ENCODE measurements at places on chromosomes 16 and 17. TPM values are rescaled to one million over a fixed set of nuclear protein-coding genes. Genes with fewer than 3 reads are reported as not detected.
A peak's percentile ranks its signal among the peaks of the same experiment; 100 is the strongest.

DNA sequence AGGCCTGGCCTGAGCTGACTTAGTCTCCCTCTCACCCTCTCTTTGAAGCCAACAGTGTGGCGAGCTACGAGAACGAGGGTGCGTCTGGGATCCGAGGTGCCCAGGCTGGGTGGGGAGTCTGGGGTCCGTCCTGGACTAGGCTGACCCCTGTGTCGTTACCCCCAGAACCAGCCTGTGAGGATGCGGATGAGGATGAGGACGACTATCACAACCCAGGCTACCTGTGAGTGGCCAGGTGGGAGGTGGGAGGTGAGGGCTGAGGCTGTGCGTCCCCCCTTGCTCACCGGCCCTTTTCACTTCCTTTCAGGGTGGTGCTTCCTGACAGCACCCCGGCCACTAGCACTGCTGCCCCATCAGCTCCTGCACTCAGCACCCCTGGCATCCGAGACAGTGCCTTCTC is 1.6 kb downstream of the LAT start:
- no peak for DNase-seq
- no peak overlapping the region for H3K4me3 ChIP-seq
- no peaks in the 10 kb centered on the region for H3K4me1 ChIP-seq
- H3K27ac ChIP-seq, result no peak overlapping the region

The CCL17 gene
- not detected for total RNA-seq

The GPS2 gene
- total RNA-seq, result 97.5 TPM

GRCh38 chr16:89402962-89403361 is 87.4 kb downstream of the ANKRD11 start:
- H3K4me1 ChIP-seq, result peaks cover 42% of the 10 kb centered on the region
- H3K4me3 ChIP-seq, result no peak overlapping the region
- H3K27ac ChIP-seq, result no peak overlapping the region
- H3K36me3 ChIP-seq, result no peaks in the 10 kb centered on the region
- no peak for DNase-seq

GRCh38 chr16:29318037-29318436 is 88.5 kb downstream of the NPIPB11 start:
- DNase-seq, result no peak
- no peaks in the 10 kb centered on the region for H3K27me3 ChIP-seq
- H3K27ac ChIP-seq, result peak overlapping the region; percentile 54
- H3K36me3 ChIP-seq, result no peaks in the 10 kb centered on the region

The PROCA1 gene
- 4.3 TPM for total RNA-seq

DNA sequence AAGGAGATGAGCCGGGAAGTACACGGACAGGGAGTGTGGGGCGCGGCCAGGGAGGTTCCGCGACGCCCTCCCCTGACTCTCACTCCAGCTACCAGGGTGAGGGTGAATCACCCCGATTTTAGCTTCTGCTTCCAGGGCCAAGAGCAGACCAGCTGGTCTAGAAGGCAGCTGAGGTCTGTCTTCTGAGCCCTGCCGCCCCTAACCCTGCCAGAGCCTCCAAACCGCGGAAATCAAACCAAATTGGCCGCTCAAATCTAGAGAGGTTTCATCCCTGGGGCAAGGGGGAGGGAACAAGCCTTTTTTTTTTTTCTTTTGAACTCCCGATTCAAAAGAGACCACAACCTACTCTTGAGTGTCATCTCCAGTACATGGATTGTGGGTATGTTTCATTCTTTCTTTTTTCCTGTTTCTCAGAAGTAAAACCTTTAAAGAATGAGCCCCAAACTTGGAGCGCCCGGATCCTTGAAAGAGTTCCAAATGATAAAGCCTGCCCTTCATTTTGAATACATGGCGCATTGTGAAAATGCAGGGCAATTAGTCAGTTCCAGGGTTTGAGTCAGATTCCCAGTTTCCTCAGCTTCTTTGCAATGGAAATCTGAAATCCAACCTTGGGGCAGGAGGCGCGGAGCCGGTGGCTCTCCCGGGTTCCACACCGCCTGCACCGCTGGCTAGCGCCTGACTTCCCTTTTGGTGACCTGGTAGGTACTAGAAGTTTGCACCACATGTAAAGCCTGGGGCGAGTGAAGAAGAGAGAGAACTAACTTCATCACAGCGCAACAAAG is 16.5 kb upstream of the ZFHX3 start:
- peaks cover 53% of the 10 kb centered on the region for H3K4me1 ChIP-seq
- H3K27ac ChIP-seq, result no peak overlapping the region
- no peaks in the 10 kb centered on the region for H3K36me3 ChIP-seq
- no peaks in the 10 kb centered on the region for H3K27me3 ChIP-seq
- DNase-seq, result no peak

The MFAP4 gene
- 63.4 TPM for total RNA-seq

The FNDC8 gene
- total RNA-seq, result not detected

- no peak overlapping the region for H3K27ac ChIP-seq
- no peak for DNase-seq
- H3K4me3 ChIP-seq, result no peak overlapping the region
- H3K36me3 ChIP-seq, result peaks cover 7% of the 10 kb centered on the region
Observed at GRCh38 chr17:49762151-49762941, 1.6 kb downstream of the FAM117A start.

The WDR81 gene
- total RNA-seq, result 30.9 TPM

- H3K27me3 ChIP-seq, result no peaks in the 10 kb centered on the region
- no peak overlapping the region for H3K4me3 ChIP-seq
- no peak overlapping the region for H3K27ac ChIP-seq
Observed at GRCh38 chr17:80889231-80890195, 102.1 kb upstream of the CHMP6 start.

DNA sequence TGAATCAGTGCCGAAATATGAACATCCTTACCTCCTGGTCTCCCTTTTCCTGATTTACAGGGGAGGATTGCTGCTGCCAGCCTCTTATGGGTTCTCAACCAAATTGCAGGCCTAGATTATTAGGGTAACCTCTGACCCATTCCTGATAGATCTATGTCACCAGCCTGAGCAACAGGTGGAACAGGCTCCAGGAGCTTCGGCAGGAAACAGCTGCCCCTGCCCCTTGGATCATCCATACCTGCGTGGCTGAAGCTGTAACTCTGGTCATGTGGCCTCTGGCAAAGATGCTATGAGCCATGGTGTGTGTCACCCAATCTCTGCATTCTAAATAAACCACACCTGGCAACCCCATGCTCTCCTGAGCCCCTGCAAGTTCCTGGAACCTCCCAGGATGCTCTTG is 18.4 kb upstream of the RBBP6 start:
- H3K27ac ChIP-seq, result no peak overlapping the region
- no peaks in the 10 kb centered on the region for H3K27me3 ChIP-seq
- H3K4me3 ChIP-seq, result no peak overlapping the region
- peaks cover 3% of the 10 kb centered on the region for H3K4me1 ChIP-seq
- no peaks in the 10 kb centered on the region for H3K36me3 ChIP-seq
- DNase-seq, result no peak

The RSKR gene
- 4.2 TPM for total RNA-seq

The PERCC1 gene
- 0.67 TPM for total RNA-seq

GRCh38 chr16:11562941-11563340 is 23.8 kb downstream of the LITAF start:
- H3K4me1 ChIP-seq, result peaks cover 13% of the 10 kb centered on the region
- no peak overlapping the region for H3K4me3 ChIP-seq
- no peak for DNase-seq

DNA sequence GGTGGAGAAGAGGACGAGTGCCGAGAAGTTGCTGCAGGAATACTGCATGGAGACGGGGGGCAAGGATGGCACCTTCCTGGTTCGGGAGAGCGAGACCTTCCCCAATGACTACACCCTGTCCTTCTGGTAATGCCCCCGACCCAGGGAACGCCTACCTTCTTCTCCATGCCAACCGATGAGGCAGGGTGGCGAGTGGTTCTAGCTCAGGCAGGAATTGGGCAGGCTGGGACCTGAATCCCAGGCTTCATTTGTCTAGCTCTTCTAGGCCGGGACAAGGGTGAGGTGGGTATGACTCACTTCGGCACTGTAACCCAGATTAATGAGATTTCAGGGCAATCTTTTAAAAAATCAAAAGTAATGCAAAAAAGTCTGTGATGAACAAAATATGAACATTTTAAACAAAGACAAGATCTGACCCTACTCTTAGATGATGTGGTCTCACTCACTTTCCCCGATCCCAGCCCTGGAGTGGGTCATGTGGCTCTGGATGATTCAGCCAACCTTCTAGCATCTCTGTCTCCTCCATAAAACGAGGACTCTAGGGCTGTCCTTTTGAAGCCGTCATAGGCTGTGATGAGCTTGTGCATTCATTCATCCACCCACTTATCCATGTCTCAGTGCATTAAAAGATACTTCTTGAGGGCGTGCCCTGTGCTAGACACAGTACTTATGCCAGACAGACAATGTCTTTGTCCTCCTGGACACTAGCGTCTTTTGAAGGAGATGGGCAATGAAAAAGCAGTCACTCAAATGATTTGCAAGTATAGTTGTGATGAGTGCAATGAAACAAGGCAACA is 102.6 kb downstream of the SDR42E1 start:
- no peaks in the 10 kb centered on the region for H3K36me3 ChIP-seq
- no peaks in the 10 kb centered on the region for H3K27me3 ChIP-seq
- no peak for DNase-seq
- no peaks in the 10 kb centered on the region for H3K4me1 ChIP-seq
- H3K27ac ChIP-seq, result no peak overlapping the region

DNA sequence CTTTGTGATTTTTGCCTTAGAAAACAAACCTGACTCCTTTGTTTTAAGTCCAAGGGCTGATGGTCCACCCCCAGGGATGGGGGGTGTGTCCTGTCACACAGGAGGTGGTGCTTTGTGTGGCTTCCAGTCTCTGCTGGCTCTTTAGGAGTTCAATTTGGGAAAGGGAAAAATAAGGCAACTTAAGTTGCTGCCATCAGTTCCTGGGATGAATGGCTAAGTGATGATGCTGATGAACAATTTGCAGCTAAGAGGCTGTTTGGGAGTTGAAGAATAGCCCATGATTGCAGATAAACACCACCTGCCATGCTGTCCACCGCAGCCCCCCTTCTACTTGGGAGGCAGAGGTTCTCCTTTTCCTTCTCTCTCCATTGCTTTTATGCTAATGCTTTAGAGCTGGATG is 40.2 kb downstream of the ARL4D start:
- H3K4me3 ChIP-seq, result no peak overlapping the region
- H3K27ac ChIP-seq, result peak overlapping the region; percentile 41
- no peaks in the 10 kb centered on the region for H3K36me3 ChIP-seq
- no peak for DNase-seq
- no peaks in the 10 kb centered on the region for H3K27me3 ChIP-seq
- peaks cover 24% of the 10 kb centered on the region for H3K4me1 ChIP-seq

GRCh38 chr16:12235110-12235509 is 258.6 kb downstream of the SNX29 start:
- no peak overlapping the region for H3K4me3 ChIP-seq
- H3K4me1 ChIP-seq, result peaks cover 47% of the 10 kb centered on the region
- no peak overlapping the region for H3K27ac ChIP-seq
- DNase-seq, result peak; percentile 60

GRCh38 chr17:43532581-43532980 is 13.6 kb downstream of the ETV4 start:
- H3K27me3 ChIP-seq, result no peaks in the 10 kb centered on the region
- H3K36me3 ChIP-seq, result no peaks in the 10 kb centered on the region
- H3K4me1 ChIP-seq, result peaks cover 23% of the 10 kb centered on the region
- no peak overlapping the region for H3K27ac ChIP-seq
- no peak for DNase-seq

The CMTM3 gene
- 23.3 TPM for total RNA-seq

The UTS2R gene
- total RNA-seq, result 0.22 TPM

GRCh38 chr17:13395346-13395745 is 206.4 kb downstream of the HS3ST3A1 start:
- H3K27ac ChIP-seq, result peak overlapping the region; percentile 28
- no peak overlapping the region for H3K4me3 ChIP-seq
- DNase-seq, result no peak
- H3K4me1 ChIP-seq, result no peaks in the 10 kb centered on the region

DNA sequence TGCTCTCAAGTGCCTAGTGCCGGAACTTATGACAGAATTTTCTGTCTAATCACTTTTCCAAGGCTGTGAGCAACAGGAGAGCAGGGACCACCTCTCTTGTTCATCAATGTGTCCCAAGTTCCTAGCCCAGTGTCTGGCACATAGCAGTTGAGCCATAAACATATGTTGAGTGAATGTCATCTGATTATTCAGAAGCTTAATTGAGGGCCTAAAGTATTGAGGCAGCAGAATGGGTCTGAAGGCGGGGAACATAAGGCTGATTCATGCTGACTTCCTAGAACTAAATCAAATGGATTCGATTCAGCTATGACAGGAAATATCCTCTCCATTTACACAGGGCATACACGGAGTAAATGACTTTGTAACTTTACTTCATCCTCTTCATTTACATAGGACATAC is 438.0 kb upstream of the ZFHX3 start:
- H3K36me3 ChIP-seq, result no peaks in the 10 kb centered on the region
- H3K27me3 ChIP-seq, result no peaks in the 10 kb centered on the region

The KRTAP4-4 gene
- total RNA-seq, result not detected

GRCh38 chr17:16273929-16274339 is 56.9 kb downstream of the PIGL start:
- H3K4me3 ChIP-seq, result no peak overlapping the region
- no peaks in the 10 kb centered on the region for H3K36me3 ChIP-seq
- no peaks in the 10 kb centered on the region for H3K4me1 ChIP-seq
- H3K27me3 ChIP-seq, result no peaks in the 10 kb centered on the region

DNA sequence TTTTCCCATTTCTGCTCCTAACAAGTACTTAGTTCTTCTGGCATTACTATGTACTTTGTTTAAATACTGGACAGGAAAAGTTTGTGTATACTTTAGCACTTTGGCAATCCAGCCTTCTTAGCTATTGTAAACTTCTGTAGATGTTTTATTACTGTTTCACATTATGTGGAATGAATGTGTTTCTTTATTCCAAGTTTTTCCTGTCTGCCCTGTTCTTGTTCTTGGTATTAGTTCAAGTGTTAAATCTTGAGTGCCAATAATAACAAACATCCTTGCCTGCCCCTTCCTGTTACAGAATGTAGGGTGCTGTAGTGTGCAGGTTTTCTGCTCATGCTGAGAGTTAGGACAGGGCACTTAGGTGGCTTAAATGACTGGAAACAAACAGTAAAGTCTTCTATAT is 7.3 kb upstream of the CAPNS2 start:
- peak; percentile 42 for DNase-seq
- no peaks in the 10 kb centered on the region for H3K36me3 ChIP-seq
- peaks cover 46% of the 10 kb centered on the region for H3K4me1 ChIP-seq
- no peaks in the 10 kb centered on the region for H3K27me3 ChIP-seq

The POLR3K gene
- 6.7 TPM for total RNA-seq

DNA sequence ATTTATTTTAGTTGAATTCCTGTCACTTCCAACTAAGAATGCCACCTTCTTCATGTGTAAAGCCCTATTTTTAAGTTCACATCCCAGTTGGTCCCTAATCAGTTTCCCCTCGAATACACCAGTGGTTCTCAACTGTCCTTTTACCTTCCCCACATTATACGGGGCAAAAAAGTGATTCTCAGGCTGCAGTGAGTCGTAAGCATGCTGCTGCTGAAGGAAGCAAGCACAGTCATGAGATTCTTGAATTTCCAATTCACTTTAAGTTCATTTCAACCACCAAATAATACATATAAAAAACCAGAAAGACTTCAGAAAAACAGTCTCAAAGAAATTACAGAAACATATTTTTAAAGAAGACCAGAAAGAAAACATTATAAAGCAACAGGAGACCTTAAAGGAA is 47.9 kb downstream of the UBE2G1 start:
- no peak for DNase-seq
- no peaks in the 10 kb centered on the region for H3K36me3 ChIP-seq
- no peaks in the 10 kb centered on the region for H3K27me3 ChIP-seq
- no peak overlapping the region for H3K27ac ChIP-seq
- no peak overlapping the region for H3K4me3 ChIP-seq

- no peak overlapping the region for H3K4me3 ChIP-seq
- no peaks in the 10 kb centered on the region for H3K4me1 ChIP-seq
- no peaks in the 10 kb centered on the region for H3K36me3 ChIP-seq
- no peak overlapping the region for H3K27ac ChIP-seq
- H3K27me3 ChIP-seq, result no peaks in the 10 kb centered on the region
- no peak for DNase-seq
Observed at GRCh38 chr17:67461228-67461780, 84.2 kb downstream of the PITPNC1 start.

The RRAD gene
- total RNA-seq, result 11.6 TPM
